ENCODE measurements at places on chromosomes 13 and 19. TPM values are rescaled to one million over a fixed set of nuclear protein-coding genes. Genes with fewer than 3 reads are reported as not detected.

The FFAR3 gene
- not detected for total RNA-seq

The HNRNPA1L2 gene
- total RNA-seq, result 11.5 TPM

DNA sequence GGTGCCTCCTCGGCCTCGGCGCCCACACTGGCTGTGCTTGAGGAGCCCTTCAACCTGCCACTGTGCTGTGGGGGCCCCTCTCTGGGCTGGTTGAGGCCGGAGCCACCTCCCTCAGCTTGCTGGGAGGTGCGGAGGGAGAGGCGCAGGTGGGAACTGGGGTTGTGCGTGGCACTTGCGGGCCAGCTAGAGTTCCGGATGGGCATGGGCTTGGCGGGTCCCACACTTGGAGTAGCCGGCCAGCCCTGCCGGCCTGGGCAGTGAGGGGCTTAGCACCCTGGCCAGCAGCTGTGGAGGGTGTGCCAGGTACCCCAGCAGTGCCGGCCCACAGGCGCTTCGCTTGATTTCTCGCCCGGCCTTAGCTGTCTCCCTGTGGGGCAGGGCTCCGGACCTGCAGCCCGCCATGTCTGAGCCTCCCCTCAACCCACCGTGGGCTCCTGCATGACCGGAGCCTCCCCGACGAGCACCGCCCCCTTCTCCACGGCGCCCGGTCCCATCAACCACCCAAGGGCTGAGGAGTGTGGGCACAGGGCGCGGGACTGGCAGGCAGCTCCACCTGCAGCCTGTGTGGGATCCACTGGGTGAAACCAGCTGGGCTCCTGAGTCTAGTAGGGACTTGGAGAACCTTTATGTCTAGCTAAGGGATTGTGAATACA, 723.8 kb downstream of the DIAPH3 start:
- DNase-seq, result no peak

- peak; percentile 41 for DNase-seq
Measured at GRCh38 chr19:1837625-1838105, 10.6 kb downstream of the REXO1 start.

- no peak for DNase-seq
Measured at GRCh38 chr13:33727297-33728083, 90.5 kb upstream of the RFC3 start.

- DNase-seq, result peak; percentile 38
Measured at GRCh38 chr13:25844559-25845434, 207.0 kb downstream of the SHISA2 start.

DNA sequence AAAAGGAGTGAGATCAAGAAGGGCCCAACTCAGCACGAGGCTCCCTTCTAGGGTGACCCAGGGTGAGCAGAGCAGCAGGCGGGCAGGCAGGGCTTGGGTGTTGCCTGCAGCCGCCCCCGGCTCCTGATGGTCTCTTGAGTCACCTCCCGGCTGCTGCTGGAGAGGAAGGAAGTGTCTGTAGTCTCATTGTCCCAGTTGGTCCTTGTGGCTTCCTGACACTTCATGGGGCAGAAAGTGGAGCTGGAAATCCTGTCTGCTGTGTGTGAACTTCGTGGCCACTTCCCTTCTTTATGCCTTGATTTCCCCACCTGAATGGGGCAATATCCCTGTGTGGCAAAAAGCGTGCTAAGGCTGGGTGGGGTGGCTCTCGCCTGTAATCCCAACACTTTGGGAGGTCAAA, 2.5 kb downstream of the MAP1S start:
- peak; percentile 25 for DNase-seq

DNA sequence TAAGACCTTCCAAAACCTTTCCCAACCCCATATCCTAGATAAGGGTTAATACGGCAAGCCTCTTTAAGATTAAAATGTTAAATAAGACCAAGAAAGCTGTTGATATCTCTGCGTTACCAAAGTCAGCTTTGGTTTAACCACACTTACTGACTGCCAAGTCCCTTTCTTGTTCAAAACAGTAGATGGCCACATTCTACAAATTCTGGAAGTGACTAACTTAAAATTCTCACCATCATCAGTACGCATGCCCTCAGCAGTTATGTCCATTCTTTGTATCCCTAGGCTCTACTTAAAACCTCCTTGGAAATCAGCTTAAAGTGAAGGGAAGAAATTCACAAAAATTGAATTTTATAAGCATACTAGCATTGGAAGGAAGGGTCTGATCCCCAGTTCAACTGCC, 23.6 kb downstream of the SOHLH2 start:
- DNase-seq, result no peak

DNA sequence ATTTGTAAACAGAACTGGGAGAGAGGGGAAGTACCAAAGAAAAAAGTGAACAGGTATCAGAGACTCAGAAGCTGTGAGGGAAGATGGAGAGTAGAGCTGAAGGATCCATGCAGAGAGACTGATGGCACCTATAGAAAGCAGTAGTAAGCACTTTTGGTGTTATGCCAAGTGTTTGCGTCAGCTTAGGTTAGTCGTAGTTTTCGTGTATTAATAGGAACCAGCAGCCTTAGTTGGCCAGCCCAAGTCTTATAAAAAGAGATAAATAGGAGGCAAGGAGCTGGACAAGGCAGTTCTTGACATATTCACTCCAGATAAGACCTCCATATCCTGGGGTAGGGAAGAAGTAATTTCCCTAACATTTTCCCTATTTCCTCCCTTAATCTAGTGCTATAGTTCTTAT, 214.2 kb downstream of the OXGR1 start:
- DNase-seq, result peak; percentile 66

DNA sequence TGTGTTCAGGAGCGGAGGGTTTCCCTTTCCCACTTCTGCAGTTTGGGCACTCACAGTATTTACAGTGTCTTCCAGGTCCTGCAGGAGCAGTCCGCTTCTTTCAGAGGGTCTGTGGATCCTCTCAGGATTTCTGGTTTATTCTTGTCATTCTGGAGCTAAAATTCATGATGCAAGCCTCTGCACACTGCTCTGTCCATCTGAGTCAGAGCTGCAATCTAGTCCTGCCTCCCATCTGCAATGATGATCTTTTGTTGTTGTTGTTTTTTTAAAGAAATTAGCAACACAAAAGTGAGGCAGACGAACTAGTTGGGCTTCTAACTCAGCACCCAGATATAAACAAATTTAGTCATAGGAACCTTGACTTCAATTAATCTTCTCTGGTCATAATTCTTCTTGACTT, 86.5 kb downstream of the DLEU7 start:
- peak; percentile 25 for DNase-seq

- DNase-seq, result peak; percentile 39
Measured at GRCh38 chr13:46992383-46992952, 95.6 kb upstream of the HTR2A start.
